Endothelial cell (in vitro differentiated cells): ENCODE measurements at places on chromosomes 1 and 21.

GRCh38 chr1:90220941-90221693 is 226.2 kb downstream of the ZNF326 start:
- no peak for DNase-seq

- peak; percentile 47 for DNase-seq
Measured at GRCh38 chr1:27109103-27109822, 45.7 kb downstream of the SLC9A1 start.

- DNase-seq: no peak
Measured at GRCh38 chr1:245215071-245215470, 60.3 kb downstream of the KIF26B start.

DNA sequence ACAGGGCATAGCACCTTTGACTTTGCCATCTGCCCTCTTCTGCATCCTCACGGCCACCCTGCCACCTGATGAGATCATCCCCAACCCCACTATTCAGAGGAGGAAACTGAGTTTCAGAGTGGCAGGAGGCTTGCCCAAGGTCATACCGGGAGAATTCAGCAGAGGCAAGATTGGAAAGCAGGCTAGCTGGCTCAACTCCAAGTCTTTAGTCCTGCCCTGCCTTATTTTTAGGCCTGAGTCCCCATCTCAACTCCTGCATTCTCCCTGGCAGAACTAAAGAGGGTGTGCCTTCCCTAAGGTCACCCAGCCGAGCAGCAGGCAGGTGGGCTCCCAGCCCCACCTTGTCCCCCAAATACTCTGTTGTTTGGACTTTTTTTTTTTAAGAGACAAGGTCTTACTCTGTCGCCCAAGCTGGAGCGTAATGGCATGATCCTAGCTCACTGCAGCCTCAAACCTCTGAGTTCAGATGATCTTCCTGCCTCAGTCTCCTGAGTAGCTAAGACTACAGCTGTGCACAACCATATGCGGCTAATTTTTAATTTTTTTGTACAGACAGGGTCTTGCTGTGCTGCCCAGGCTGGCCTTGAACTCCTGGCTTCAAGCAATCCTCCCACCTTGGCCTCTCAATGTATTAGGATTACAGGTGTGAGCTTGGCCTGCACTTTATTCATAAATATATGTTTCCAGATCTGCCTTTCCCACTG is 13.8 kb upstream of the FGR start:
- no peak for DNase-seq

DNA sequence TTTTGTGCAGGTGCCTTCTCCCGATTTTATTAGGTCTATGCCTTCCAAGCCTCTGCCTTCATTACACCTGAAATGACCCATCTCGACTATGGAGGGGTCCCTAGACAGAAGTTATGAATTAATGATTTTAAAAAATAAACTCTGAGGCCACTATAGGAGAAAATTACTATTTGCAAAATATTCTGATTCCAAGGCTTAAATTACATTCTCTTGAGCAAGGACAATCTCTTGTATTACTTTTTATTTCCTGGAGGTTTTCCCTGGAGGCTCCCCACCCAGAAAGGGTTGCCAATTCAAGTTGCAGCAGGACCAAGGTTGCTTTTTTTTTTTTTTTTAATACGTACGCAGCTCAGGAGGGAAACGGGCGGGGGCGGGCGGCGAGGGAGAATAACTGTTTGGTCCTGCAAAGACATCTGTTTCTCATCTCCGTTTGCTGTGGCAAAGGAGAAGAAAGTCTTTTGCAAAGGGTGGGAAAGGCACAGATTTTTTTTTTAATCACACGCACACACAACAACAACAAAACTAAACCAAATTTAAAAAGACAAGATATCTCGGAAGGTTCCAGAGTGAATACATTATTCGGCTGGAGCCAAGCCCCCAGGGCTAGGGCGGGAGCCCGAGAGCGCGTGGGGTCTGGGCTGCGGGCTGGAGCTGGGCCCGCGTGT is 618 bp upstream of the SERTAD4 start:
- DNase-seq: no peak

DNA sequence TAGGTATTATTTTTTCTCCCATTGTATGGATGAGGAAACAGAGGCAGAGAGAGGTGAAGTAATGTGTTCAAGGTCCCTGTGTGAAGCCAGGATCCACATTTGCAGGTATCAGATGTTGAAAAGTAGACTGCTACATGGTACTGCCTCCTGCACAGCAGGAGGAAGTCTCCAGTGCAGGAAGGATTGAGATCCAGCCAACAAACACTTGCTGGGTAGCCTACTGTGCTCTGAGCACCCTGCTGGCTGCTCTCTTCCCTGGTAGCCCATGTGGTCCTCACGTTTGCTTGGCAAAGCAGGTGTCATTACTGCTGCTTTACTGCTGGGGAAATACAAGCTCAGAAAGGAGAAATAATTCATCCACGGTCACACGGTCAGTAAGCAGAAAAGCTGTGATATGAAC is 21.3 kb upstream of the GRIK3 start:
- no peak for DNase-seq

- no peak for DNase-seq
Measured at GRCh38 chr1:15413563-15414444, 4.1 kb downstream of the EFHD2 start.

- DNase-seq: no peak
Measured at GRCh38 chr1:7726623-7727022, 44.5 kb upstream of the VAMP3 start.

DNA sequence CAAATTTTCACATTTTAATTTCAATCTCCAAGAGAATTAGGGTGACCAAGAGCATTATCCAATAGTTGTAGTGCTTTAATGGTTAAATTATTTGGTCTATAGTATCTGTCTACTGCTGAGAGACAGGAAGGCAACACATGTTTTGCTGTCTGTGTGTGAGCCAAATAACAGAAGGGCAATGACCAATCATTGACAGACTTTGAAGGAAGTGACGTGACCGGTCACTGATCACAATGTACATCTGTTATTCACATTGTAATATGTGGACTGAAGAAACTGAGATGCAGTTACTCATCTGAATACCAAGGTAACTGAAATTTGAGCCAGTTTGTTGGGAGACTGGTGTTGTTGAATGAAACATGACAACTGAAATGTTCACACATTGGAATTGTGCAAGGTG is 196.7 kb downstream of the LRRC40 start:
- DNase-seq: no peak

- DNase-seq: no peak
Measured at GRCh38 chr1:118483245-118484006, 298.4 kb upstream of the SPAG17 start.

DNA sequence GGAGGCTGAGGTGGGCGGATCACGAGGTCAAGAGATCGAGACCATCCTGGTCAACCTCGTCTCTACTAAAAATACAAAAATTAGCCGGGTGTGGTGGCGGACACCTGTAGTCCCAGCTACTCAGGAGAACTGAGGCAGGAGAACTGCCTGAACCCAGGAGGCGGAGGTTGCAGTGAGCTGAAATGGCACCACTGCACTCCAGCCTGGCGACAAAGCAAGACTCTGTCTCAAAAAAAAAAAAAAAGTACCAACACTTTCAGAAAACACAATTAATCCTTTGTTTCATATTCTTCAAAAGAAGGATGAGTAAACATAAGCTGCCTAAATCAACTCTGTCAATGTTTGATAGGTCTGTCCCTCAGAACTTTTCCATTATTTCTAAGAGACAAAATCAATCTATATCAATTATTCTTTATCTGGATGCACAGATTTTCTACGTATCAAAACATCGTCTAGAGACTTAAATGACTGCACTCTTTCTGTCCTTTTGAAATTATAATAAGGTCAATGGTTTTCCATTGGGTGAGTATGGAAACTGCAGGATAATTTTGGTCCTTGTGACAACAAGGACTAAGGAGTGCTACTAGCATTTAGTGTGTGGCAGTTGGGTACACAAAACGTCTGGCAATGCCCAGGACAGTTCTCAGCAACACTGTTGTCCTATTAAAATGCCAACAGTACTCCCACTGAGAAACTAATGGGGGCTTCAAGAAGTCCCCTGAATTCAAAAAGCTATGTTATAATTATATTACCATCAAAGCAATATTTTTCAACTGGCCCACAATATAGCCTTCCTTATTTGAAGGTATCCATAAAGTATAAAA is 40.7 kb downstream of the LPGAT1 start:
- DNase-seq: no peak

GRCh38 chr1:56436296-56436695 is 143.1 kb downstream of the PLPP3 start:
- DNase-seq: no peak

- DNase-seq: no peak
Measured at GRCh38 chr1:47661040-47661439, 223.2 kb downstream of the FOXD2 start.

- DNase-seq: no peak
Measured at GRCh38 chr1:116826818-116827606, 72.8 kb downstream of the CD2 start.

- no peak for DNase-seq
Measured at GRCh38 chr21:39651206-39651605, 38.5 kb downstream of the B3GALT5 start.

- DNase-seq: no peak
Measured at GRCh38 chr21:45533846-45534635, 8.2 kb downstream of the SLC19A1 start.

DNA sequence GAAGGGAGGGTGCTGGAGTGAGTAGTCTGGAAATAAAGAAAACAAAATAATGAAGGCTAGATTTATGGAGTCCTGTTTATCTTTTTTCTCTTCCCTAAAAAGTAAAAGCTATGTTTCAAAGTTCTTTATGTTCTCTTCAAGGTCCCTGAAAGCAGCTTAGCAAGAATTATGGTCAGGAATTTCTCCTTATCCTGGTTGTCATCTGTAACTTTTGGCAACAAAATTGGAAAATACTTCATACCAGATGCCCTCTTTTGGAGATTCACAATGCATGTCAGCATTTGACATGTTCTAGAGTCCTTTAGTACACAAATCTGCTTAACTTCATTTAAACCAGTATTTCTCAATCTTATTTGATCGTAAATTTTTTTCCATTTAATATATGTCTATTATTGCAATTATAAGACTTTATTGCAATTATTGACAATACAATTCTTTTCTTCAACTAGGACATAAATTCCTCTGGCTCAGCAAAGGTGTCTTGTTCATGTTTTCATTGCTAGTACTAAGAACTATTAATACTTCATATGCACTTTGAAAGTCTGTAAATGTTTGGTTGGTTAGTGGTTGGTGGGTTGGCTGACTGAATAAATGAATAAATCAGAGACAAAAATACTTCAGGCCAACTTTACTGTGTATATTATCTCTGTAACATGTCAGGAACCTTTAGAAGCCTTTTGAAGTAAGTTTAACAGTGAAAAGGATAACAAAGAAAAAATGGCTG is 101.5 kb downstream of the ATP1B1 start:
- DNase-seq: no peak

DNA sequence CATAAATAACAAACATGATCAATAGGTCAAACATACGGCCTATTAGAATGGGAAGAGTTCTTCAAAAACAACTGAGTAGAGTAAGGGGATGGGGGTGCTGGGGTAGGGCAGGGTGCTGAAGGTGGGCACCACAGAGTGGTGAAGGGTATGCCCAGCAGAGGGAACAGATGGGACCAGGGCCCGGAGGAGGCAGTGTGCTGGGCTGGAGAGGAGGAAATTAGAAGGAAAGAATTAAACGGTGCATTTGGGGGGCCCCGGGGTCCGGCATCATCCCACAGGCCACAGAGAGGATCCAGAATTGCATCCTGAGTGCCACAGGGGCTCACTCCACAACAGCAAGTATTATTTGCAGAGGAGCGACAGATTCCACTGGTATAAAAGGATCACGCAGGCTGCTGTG is 94.5 kb downstream of the GLIS1 start:
- no peak for DNase-seq

DNA sequence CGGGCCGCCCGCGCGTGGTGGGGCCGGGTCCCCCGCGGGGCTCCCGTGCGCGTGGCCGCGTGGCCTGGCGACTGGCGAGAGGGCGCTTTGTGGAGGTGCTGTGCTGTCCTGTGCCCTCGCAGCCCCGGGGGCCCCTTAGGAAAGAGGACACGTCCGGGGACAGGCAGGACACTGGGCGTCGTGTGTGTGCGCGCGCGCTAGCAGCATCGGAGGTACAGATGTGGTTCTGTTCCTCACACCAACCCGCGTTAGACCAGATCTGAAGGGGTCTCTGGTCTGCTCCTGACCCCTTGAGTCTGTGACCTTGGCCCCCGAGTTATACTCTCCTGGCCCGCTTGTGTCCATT is 489 bp downstream of the ACTN2 start:
- no peak for DNase-seq

DNA sequence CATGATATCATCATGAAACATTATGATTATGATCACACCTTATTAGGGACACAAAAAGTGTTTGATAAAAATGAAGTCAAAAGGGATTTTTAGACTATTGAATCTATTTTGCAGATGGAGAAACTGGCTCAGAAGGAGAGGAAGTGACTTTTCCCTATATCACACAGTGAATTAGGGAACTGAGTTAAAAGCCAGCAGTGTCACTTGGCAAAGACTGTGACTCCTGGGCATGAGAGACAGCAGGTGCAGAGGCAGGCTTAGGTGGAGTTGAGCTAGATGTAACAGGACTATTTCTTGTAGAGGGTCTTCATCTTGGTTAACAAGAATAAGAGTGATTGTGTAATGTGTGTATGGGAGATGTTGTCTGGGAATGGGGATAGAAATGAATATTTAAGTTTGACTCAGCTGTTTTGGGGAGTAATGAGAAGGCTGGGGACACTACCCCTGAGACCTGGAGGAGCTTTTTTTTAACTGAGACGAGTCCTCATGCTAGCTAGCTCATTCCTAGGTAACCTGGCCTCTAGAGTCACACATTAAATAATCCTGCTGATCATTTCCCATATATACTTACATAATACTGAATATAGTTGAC is 1.0 kb upstream of the CD84 start:
- no peak for DNase-seq

- DNase-seq: no peak
Measured at GRCh38 chr1:205832326-205832751, 17.6 kb downstream of the PM20D1 start.

DNA sequence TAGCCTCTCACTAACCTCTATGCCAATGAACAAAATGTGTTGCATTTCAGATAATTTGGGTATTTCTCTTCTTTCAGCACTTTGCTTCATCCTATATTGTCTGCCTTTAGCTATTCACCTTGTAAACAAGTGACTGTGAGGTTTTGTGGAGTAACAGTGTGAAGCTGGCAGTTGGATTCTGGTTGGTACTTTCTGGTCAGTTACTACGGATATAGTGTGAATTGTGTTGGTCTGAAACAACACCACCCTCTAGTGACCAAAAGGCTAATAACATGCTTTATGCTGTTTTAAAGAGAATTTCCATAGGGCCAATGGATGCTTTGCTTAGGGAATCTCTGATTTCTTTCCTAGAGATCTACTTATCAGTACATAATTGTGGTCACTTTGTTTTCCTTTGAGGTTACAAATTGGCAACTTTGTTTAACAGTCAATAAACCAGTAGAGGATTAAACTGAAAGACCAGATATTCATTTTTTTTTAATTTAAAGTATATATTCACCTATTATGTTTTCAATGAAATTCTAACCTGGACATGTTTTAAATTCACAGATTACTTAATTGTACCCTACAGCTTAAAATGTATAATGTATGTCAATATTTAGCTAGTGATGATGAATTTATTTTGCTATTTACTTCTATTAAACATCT is 2.5 kb upstream of the PTGER3 start:
- DNase-seq: peak; percentile 48

DNA sequence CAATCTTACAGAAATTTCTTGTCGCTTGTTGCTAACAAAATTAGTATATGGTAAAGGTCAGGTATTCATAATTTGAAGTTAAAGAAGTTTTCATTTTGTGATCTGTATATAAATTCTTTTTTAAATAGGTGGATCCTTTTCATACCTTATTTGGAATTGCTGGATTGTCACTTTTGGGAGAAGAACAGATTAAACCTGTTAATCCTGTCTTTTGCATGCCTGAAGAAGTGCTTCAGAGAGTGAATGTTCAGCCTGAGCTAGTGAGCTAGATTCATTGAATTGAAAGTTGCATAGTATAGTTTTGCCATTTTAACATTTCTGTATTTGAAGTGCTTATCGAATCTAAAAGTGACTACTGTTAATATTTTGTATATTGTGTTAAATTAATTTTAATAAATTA is 2.3 kb upstream of the MSH4 start:
- DNase-seq: no peak
